NCI-H187 treated with DMSO at 0.1 percent for 48 hours (cell line): ENCODE measurements at places on chromosomes 5 and 9.
A peak's percentile ranks its signal among the peaks of the same experiment; 100 is the strongest.

- no peak for DNase-seq
Observed at GRCh38 chr5:163497315-163497714, 8.1 kb upstream of the MAT2B start.

GRCh38 chr5:149113669-149114068 lies 27.6 kb upstream of the ABLIM3 start:
- DNase-seq = no peak

DNA sequence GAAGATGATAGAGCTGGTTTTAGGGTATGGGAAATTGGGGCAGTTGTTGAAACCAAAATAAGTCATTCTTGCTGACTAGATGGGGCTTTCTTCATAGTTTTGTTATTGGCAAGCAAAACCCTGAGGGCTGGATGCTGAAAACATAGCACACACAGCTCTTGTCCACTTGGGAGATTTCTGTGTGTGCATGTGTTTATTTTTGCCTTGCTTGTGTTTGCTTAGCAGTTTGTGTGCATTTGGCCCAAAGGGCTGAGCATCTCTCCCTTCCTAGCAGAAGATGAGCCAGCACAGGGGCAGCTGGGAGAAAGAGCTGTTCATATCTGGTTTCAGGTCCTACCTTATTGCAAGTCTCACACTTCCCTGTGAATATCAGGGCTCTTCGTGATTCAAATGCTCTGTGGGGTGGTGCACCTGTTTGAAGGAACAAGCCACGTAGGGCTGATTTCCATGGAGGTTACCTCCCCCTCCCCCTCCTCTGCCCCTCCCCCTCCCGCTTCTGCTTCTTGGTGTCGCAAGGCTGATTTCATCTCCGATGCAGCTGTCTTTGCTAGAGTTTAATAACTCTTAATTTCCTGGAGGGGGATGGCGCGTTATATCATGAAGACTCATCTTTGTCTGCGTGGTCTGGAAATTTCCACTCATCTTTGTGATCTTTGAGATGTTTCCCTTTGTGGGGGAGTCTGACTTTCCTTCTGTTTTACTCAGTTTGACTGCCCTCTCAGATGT lies 296.5 kb downstream of the ARHGAP26 start:
- peak; percentile 45 for DNase-seq

DNA sequence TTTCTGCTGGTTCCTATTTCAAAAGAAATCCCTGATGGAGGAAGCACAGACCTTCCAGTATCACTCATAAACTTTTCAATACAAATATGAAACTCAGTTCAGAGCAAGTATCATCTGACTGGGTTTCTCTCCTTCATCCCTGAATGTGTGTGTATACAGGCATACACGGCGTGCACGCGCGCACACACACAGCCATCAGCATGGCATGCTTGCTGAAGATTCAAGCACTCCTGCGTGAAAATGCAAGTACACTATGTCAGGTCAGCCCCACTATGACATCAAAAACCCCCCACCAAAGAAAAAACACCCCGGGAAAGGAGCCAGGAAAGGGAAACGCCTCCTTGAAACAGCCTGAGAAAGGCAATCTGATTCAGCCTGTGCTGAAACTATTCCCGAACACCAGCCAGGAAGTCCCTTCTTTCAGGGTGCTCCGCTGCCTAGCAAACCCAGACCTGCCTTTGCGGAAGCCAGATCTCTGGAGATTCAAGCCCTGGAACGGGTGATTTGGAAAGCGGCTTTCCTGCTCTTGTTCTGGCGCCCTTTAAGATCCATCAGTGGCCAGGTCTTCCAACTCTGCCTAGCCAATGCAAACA lies 831 bp downstream of the KLHL3 start:
- no peak for DNase-seq

GRCh38 chr5:58491216-58491892 lies at the start of gene GAPT:
Gene GAPT, plus strand, starts transcription at chr5:58491435. Its CDS starts 3,102 bp downstream, at chr5:58494537.
- no peak for DNase-seq

DNA sequence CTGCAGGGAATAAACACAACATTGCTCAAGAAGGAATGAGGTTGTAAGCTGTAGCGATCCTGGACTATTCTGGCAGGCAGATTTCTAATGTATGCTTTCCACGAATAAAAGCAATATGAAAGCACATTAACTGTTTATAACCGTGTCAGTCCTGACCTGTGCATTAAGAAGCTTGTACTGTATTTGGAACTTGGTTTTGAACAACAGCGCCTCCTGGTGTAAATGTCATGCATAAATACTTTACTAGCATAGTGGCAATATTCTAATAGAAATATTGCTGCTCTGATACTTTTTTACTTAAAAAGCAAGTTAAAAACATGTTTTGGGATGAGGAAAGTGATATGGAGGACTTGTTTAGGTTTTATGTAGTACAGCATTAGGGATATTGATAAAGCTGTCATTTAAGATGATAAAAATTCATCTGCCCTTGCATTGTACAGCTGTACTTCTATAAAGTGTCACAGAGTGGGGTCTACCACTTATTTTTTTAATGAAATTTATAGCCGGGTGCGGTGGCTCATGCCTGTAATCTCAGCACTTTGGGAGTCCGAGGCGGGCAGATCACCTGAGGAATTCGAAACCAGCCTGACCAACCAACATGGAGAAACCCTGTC lies 70.7 kb upstream of the GNE start:
- no peak for DNase-seq

DNA sequence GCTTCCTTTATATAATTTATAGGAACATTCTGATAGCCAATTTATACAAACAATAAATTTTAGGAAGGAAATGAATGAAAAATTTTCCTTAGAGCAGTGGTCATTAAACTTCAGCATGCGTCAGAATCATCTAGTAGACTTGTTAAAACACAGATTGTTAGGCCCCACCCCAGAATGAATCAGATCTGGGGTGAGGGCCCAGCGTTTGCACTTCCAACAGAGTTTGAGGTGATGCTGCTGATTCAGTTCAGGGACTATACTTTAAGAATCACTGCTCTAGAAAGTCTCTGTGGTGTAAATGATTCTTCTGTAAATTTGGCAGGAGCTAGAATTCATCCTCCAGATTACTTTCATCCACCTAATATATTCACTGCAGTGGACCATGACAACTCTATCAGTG lies 80.4 kb downstream of the SLC12A2 start:
- no peak for DNase-seq

DNA sequence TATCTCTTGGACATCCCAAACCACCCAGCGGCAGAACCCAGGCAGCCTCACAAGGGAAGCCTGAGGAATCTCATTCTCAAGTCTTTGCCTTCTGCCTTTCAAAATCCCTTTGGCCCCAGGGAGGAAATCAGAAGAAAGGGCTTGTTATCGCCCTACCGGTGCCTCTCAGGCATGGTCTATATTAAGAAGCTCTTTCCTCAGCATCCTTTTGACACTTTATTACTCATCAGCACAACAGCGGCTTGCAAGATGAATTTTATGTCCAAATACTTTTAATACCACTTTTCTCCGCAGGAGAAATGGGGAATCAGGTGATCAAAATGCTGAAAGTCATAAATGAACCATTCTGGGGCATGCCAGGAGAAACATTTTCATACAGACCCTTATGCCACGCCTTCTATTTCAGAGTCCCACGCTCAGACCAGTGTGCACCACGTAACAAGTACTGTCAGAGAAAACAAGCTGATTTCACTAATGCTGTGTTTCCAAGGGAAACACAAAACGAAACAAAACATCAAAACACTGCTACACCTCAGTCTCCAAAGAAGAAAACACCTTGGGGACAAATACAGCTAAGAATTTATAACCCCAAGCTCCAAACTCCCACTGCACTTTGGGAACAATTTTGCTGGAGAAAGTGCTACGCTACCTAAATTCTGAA lies 30.0 kb downstream of the RAPGEF1 start:
- no peak for DNase-seq

- DNase-seq = no peak
Observed at GRCh38 chr5:72510610-72511181, 3.5 kb upstream of the ZNF366 start.

DNA sequence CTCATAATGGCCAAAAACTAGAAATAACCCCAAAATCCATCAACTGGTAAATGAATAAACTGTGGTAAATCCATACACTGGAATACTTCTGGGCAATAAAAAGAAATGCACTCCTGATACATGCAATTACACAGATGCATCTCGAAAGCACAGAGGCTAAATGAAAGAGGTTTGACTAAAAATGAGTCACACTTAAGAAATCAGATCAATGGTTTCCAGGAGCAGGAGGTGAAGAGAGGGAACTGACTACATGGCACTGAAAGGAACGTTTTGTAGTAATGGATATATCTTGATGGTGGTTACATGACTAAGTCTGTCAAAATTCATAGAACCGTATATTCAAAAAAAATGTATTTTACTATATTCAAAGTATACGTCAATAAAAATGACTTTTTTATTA lies 42.4 kb downstream of the STRBP start:
- no peak for DNase-seq

GRCh38 chr5:122723606-122724352 lies 51.1 kb upstream of the SNX2 start:
- no peak for DNase-seq

DNA sequence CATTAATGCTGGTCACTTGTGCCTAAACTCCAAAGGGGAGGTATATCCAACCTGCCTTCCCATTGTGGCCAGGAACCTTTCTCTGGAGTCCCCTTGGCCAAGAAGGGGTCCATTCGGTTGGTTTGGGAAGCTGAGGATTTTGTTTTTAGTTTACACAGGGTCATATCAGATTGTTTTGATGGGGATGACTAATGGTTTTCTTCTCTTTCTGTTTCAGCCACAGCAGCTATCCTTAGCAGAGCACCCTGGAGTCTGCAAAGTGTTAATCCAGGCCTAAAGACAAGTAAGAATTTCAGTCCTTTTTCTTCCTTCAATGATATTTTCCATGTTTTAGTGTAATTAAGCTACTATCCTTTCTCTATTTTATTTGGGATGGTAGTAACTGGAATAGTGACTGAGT lies 127.8 kb upstream of the CCDC152 start:
- no peak for DNase-seq
